HT-29 (cell line): ENCODE measurements at places on chromosomes 7 and 10. TPM values are rescaled to one million over a fixed set of nuclear protein-coding genes. Genes with fewer than 3 reads are reported as not detected.

The XRCC2 gene
- total RNA-seq = 9.1 and 10.4 TPM in 2 replicates

DNA sequence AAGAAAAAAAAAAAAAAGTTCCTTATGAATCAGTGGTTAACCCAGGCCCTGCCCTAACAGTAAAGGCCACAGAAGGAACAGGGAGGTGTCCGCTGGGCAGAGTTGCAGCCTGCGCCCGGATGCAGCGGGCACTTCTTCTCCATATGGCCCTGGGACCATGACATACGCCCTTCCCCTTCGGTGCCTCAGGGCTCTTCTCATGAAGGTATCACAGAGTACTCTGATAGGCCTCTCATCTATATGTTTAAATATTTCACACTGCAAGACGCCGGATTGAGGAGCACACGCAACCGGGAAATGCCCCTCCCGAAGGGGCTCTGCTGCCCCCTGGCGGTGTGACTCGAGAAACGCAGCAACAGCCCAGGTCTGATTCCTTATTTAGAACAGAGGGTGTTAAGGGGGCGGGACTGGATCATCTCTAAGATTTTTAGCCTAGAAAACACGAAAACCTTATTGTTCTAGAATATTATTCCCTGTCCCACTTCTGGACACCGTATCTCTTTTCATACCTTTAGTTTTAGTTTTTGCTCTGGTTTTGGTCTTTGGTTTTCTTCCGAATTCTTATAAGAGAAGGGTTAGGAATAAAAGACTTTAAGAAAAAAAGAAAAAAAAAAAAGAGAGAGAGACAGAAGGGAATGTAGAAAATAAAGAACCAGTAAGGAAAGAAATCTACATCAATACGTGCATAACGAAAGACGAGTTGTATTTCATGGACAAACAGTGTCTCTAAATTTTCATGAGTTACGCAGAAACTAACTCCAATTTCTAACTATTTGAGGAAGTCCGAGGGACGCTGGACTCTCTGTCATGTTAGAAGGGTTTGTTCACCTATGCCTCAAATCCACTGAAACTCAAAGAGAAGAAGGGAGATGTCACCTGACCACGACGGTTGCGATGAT is 12.0 kb downstream of the DAGLB start:
- DNase-seq = peak; percentile 96

GRCh38 chr7:38753347-38753746 is 122.2 kb upstream of the AMPH start:
- DNase-seq = no peak

DNA sequence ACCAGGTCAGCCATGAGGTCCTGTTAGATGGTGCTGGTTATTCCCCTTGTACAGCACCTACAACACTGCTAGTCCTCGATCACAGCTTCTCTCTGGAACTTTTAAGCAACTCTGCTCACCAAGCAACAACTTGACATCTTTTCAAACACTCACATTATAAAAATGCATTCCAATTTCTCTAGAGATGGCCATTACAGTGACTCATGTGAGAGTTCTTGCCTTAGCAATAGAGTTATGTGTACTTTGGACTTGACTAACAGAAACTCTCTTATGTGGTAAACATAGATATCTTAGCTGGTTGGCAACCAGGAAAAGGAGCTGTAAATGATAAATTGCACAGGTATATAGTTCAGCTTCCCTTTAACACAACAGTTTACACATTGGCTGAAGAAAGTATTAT is 122.2 kb downstream of the PDE1C start:
- peak; percentile 84 for DNase-seq

The SLC13A1 gene
- not detected in 2 replicates for total RNA-seq

DNA sequence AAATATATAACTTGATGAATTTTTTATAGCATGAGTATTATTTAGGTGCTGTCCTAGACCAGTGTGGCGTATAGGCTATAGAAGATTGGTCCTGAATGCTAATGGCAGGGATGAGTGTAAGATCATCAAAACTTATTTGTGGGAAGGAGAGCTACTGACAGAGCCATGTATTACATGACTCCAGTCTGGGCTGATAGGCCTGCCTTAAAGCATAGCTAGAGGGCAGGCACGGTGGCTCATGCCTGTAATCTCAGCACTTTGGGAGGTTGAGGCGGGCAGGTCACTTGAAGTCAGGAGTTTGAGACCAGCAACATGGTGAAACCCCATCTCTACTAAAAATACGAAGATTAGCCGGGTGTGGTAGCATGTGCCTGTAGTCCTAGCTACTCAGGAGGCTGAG is 198.1 kb upstream of the KLF14 start:
- no peak for DNase-seq

The SOSTDC1 gene
- total RNA-seq = 21.1 and 22.2 TPM in 2 replicates

- DNase-seq = no peak
Measured at GRCh38 chr7:67413670-67414069, 417.0 kb downstream of the TYW1 start.

DNA sequence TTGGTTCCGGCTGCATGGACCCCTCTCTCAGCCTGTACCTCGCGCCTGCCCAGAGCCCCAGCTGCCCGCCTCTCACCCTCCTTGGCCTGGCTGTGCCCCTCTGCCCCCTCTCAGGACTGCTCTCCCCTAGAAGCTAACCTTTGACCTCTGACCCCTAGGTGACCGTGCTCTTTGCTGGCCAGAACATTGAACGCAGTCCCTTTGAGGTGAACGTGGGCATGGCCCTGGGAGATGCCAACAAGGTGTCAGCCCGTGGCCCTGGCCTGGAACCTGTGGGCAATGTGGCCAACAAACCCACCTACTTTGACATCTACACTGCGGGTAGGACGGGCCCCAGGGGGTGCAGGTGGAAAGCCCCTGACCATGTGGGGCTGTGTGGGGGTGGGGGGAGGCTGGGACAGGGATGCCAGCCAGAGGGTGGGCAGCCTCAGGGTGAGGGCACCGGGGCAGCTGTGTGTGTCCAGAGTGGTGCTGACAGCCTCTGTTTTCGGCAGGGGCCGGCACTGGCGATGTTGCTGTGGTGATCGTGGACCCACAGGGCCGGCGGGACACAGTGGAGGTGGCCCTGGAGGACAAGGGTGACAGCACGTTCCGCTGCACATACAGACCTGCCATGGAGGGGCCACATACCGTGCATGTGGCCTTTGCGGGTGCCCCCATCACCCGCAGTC is 8.0 kb downstream of the FLNC start:
- no peak for DNase-seq

DNA sequence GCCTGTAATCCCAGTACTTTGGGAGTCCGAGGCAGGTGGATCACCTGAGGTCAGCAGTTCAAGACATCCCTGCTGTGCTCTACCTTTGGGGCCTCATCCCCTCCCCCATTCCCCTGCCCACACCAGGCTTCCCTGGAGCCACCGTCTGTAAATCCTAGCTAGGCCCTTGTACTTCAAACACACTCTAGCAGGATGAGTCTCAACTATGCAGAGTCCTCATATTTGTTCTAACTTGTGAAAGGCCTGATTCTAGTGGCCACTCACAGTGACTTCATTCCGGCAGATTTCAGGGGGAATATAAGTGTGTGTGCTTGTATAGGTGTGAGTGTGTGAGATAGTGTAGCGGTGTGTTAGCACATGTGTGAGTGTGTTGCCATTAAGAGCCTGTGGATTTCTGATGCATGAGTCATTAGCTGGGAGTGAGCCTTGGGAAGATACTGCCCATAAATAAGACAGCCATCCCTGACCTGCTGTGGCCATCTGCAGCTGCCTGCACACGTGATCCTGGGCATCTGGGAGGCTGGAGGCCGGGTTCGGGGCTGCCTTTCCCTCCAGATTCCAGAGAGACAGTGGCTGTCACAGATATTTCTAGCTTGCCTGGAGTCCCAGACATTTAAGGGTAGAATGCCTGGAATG is 1.7 kb upstream of the NEURL1 start:
- peak; percentile 25 for DNase-seq

GRCh38 chr10:29146311-29147100 is 142.4 kb upstream of the LYZL1 start:
- no peak for DNase-seq

The FASTK gene
- 265 and 300 TPM in 2 replicates for total RNA-seq

The CREB5 gene
- 0.28 and 1.3 TPM in 2 replicates for total RNA-seq

- DNase-seq = no peak
Measured at GRCh38 chr10:61634746-61635145, 28.0 kb upstream of the CABCOCO1 start.

DNA sequence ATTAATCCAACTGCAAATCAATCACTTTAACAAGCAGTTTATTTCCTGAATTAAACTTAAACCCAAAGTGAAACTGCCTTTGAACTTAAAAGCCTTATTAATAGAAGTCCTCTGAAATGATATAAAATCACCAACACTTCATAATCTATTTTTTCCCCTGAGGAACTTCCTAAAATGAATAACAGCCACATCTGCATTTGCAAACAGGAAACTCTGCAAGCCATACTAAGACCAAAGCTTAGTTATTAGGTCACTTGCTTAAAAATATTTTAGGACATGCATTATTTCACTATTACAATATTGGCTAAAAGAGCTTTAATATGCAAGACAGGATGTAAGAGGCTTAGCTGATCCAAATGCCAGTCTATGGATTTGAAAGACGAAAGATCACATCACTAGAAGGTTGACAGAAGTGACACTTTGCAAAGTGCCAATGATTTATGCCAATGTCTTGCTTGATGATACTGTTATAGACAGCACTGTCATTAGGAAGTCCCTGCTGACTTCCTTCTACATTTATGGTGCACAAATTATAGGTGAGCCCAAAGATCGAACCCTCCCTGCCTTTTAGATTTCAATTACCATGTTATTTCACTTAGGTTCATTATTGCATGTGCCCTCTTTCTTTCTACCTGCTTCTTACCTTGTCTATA is 99.9 kb upstream of the SKAP2 start:
- no peak for DNase-seq

DNA sequence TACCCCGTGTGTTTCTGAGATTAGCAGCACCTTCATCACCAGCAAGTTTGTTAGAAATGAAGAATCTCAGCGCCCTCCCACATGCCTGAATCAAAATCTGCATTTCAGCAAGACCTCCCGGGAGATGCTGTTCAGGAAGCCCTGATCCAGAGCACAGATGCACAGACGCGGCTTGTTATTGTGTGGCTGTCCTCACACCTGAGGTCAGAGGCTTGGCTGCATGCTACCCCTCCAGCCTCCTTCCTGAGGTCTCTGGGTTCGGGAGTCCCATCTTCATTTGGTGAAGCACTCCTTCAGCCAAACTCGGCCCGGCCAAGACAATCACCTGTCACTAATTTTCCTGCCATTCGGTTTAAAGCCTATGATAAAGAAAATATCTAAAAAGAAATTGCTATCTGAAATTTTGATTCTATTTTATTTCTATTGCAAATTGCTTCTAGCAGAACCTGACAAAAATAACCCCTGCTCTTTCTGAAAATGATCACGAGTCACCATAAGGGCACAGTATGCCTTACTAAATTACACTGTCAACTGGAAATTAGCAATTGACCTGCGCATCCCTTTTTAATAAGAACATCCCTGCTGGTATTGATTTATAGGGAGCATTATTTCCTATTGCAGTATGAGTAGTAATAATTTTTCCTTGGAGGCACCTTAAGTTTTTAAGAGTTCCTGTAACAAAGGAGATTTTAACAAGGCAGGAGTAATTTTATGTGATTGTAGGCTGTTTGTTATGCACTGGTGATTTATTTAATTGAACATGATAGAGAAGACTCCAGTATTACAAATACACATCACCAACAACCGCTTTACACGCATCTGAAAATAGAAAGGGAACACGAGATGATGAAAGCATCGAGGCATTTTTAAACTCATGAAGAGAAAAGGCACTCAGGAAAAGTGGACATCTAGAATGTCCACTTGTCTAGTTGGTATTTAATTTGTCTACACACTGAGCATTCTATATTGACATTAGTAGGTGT is 49.5 kb downstream of the VSTM2A start:
- no peak for DNase-seq

DNA sequence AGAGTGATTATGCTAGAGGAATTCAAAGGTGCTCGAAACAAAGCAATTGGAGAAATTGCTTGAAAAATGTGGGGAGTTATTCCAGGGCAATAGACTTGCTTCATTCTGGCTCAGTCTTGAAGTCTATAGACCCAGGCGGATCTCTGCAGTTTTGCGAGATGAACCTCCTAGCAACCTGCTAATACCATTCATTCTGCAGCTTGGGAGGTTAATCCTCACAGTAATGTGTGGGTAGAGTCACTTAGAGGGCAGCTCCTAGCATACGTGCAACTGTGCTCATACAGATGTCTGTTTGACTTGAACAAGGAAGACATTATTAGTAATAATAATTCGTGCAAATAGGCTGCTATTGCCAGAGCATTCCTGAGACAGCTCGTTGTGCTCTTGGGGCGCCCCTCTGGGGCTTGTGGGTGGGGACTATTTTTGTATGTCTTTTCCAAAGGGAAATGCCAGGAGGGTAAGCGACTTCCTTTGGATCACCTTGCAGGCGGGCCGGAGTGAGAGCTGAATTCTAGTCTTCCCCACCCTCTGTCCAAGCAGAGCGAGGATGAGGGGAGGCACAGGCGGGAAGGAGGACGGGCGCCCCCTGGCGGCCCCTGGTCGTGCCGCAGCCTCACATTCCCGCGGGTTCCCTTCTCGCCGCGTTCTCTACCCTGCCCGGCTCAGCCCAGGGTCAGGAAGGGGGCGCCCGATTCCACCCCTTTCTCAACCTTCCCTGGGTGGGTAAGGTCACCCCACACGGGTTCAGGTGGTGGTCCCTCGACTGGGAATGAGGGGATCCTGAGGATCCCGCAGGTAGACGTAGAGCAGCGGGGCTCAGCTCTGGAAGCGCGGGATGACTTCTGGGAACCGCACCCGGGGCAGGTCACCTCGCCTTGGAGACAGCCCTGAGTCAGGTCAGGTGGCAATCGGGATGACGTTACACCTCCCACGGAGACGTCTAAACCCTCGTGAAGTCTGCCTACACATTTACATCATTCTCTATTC is 241.5 kb downstream of the PHTF2 start:
- DNase-seq = no peak

GRCh38 chr10:101452593-101452992 is 98.6 kb downstream of the BTRC start:
- DNase-seq = no peak

GRCh38 chr7:91191771-91192170 is 72.5 kb upstream of the FZD1 start:
- no peak for DNase-seq

The ELAPOR2 gene
- total RNA-seq = 0.23 and 2.3 TPM in 2 replicates

GRCh38 chr10:95431900-95432342 is 129.2 kb downstream of the SORBS1 start:
- no peak for DNase-seq

The FRAT1 gene
- 3.7 and 5.8 TPM in 2 replicates for total RNA-seq

DNA sequence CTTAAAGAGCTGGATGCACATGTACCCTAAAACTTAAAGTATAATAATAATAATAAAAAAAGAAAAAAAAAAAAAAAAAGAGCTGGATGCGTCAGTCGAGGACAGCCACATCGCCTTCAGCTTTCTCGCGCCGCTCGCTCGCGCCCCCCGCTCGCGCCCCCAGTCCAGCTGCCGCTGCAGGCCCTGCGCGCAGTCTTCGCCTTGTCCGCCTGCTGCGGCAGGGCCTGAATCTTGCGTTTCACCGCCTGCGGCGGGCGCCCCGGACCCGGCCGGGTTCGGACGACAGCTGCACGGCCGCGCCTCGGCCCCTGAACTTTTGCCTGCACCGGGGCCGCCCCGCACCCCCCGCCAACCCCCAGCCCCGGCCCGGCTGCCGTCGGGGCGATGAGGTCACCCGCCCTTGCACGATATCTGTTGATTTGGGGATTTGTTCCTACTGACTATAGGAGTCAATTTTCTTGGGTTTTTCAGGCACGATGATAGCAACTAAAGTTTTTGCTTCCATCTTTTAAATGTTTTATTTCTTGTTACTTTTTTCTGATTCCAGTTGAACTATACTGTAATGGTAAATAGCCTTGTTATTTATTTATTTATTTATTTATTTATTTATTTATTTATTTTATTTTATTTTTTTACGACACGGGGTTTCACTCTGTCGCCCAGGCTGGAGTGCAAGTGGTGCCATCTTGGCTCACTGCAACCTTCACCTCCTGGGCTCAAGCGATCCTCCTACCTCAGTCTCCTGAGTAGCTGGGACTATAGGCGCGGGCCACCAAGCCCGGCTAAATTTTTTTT is 33.5 kb upstream of the CPN1 start:
- DNase-seq = no peak
